GM23248 (cell line): ENCODE measurements at places on chromosomes 4 and X.

DNA sequence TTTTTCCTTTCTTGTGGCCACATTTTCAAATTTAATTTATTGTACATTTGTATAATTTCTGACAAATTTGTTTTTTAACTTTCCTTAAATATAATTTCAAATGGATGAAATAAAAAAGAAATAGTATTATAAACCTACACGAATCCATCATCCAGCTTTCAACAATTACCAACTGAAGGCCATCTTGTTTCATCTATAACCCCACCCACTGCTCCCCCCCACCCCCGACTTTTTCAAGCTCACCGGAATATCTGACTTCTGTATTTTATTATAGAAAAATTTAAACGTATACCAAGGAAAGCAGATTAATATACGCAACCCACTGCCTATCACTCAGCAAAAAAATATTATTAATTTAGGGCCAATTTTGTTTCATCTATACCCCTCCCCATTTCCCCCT, 1.1 kb downstream of the MORF4L2 start:
- DNase-seq = peak; percentile 56

GRCh38 chr4:176340871-176341685, 21.3 kb downstream of the SPCS3 start:
- DNase-seq = peak; percentile 72

- DNase-seq = no peak
Measured at GRCh38 chrX:1493877-1494510, 41.3 kb upstream of the ASMTL start.

DNA sequence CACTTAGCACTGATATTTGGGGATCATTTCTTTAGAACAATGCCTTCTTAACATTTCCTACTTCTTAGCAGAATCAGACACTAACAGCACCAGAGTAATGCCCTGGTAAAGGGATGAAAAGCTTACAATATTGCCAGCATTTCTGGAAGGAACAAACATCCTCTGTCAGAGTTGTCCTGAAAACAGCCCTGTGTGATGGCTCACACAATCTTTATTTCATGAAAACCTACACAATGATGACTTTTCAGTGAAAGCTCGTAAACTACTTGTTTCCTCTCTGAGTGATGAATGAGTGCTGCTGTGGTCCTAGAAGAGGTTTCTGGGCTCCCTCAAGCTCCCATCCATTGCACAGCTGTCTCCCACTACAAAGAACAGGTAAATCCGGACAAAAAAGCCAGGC, 52.8 kb downstream of the GPC4 start:
- DNase-seq = no peak

DNA sequence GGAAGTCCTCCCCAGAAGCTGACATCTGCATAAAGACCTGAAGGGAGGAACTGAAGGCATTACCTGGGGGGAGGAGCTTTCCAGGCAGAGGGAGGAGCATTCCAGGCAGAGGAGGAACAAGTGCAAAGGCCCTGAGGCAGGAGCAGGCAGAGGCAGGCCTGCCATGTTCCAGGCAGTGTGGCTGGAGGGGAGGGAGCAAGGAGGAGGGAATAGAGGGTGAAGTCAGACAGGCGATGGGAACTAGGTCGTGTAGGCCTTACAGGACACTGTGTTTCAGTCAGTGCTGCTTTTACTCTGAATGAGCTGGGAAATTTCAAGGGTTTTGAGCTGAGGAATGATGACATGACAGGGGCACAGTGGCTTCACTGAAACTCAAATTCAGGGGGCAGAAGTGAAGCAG, 292.7 kb downstream of the BCOR start:
- no peak for DNase-seq

- no peak for DNase-seq
Measured at GRCh38 chr4:144574000-144574399, 72.0 kb upstream of the HHIP start.

DNA sequence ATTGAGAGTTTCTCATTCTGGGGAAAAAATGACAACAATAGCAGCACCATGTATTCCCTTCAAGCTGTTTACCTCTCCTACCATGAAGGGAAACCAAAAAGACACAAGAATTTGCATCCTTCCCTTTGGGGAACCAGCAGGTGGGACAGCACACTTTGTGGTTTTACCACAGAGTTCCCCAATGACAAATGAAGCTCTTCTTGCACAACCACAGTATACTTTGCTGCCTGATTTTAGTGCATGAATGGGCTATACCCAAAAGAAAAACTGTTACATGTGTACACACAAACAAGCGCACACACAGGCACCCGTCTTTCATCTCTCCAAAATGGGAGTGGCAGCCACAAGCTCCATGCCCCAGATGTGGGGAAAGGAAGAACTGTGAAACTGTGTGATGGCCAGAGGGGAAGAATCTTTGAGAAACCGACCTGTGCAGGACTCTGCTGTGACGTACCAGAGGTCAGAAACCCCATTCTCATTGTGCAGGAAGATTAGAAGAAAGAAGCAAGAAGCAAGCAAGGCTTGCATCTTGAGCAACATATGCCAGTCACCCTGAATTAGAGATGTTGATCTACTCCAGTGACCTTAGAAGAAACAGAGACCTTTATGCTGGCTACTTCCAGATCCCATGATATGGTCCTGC, 2.7 kb upstream of the MAML3 start:
- no peak for DNase-seq

GRCh38 chr4:2141762-2142451, 82.8 kb downstream of the NAT8L start:
- DNase-seq = no peak

DNA sequence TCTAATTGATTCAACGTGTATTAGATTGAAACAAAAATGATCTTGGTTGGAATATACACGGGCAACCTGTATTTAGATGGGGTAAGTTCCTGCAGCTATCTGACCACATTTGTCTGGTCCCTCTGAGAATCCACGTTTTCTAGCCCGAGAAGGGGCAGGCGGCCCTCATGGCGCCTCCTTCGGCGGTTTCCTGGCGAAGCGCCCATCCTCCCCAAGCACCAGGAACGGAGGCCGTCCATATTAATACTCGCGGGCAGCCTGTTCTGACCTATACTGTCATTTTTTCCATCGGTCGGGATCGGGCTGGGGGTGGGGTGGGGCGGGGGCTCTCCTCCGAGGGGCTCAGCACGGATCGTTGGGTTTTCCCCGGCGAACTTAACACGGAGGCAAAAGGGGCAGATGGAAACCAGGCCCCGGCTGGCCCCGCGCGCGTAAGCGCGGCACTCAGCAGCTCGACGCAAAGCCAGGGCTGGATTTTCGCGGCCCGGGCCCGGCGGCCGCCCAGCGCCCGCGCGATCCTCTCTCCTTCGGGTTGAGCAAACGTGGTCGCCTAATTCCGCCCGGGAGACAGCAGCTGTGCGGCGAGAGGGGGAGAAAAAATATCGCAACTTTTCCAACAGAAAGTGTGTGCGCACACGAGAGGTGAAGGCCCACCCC, 77.2 kb upstream of the BCOR start:
- DNase-seq = peak; percentile 72

- peak; percentile 28 for DNase-seq
Measured at GRCh38 chrX:24392709-24393108, 32.3 kb downstream of the SUPT20HL1 start.

DNA sequence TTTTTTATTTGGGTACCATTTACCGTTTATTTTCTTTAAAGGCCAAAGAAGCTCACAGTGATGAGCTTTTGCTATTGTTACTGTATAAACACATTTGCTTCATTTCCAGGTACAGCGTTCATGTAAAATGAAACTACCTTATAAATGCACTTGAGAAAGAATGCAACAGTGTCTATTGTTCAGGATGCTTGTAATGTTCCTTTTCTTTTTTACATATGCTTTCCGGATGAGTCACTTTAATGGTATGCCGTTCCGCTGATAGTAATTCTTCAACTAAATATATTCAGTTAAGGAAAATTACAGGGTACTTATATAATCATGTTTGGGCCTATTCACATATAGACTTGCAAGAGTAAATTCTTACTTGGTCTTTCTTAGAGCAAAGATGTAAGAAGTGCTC, 354.9 kb downstream of the RPA4 start:
- no peak for DNase-seq

DNA sequence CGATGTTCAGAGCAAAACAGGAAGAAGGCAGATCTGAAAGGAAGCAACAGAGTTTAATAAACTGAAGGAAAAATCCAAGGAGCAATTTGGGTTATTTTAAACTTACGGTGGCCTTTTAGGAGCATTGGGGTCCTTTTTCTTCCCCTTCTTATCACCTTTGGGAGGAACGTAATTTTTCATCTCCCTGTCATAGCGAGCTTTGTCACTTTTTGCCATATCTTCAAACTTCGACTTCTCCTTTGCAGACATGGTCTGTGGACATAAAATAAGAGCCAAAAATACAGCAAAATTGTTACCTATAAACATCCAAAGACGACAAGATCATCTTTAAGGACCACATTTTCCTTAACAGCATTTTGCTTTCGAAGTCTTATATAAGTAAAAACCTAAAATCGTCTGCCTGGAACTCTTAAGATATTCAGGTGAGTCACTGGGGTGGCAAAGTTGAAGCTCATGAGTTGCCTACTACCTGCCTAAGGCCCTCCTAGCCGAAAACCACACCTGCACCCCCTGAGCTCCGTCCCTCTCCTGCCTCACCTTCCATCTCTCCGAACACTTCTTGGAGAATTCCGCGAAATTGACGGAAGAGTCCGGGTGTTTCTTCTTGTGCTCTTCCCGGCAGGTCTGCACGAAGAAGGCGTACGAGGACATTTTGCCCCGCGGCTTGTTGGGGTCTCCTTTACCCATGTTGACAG, 1.0 kb downstream of the HMGB2 start:
- peak; percentile 50 for DNase-seq

DNA sequence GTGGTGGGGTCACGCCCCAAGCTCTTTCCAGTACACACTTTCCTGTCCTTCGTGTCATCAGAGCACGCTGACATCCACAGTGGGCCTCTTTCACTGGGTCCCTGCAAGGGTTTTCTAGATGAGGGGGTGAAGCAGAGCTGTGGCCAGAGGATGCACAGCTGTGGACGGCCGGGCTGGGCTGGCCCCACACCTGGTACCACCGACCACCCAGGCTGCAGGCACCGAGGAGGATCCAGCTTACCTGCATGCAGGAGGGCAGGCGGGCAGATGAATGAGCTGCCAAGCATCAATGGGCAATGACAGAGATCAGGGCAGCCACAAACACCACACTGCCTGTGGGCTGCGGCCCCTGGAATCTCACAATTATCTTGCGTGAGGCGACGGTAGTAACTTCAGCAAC, 9.5 kb upstream of the GRPEL1 start:
- DNase-seq = no peak

GRCh38 chr4:20185103-20185502, 66.6 kb upstream of the SLIT2 start:
- DNase-seq = no peak

DNA sequence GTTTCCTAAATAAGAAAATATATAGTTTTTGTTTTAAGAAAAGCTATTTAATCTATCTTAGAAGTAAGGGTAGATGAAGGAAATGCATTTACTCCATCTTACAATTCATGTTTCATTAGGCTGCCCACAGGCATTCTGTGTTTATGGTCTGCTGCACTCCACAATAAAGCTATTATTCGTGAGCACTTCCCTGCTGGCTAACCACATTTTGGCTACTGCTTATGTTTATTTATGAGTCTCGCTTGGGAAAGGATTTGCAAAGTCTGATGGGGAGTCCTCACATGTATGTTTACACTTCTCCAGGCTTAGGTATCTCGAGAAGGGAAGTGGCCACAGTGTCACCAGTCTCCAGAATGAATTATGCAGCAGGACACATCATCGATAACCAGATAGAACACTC, 260.8 kb upstream of the VCX start:
- no peak for DNase-seq

DNA sequence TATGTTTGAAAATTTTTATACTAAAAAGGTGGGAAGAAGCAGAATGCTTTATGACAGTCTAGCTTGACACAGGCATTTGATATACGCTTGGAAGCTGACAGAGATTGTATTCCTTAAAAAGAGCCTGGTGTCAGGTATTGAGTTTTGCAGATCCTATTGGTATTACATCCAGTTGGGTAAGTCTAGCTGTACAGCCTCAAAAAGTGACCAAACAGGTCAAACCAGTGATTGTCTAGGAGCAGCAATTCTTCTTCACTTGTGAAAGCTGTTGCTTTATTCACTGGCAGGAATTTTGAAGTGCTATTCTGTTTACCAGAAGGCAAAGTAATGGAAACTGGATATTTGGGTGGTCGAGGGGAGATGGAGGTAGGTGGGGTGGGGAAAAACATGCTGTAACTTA, 77.5 kb downstream of the UCHL1 start:
- no peak for DNase-seq

GRCh38 chr4:8914461-8915171, 43.0 kb upstream of the HMX1 start:
- no peak for DNase-seq

- no peak for DNase-seq
Measured at GRCh38 chrX:74160358-74160757, 143.6 kb upstream of the ZCCHC13 start.

GRCh38 chr4:1685235-1686150, 1.4 kb upstream of the FAM53A start:
- DNase-seq = no peak

GRCh38 chrX:68146054-68146453, 287.2 kb downstream of the OPHN1 start:
- peak; percentile 61 for DNase-seq

- DNase-seq = no peak
Measured at GRCh38 chr4:154642373-154643009, 30.0 kb upstream of the FGG start.

- DNase-seq = no peak
Measured at GRCh38 chrX:74451450-74452198, 30.3 kb downstream of the SLC16A2 start.

- peak; percentile 45 for DNase-seq
Measured at GRCh38 chrX:118495958-118496762, 545 bp downstream of the DOCK11 start.

DNA sequence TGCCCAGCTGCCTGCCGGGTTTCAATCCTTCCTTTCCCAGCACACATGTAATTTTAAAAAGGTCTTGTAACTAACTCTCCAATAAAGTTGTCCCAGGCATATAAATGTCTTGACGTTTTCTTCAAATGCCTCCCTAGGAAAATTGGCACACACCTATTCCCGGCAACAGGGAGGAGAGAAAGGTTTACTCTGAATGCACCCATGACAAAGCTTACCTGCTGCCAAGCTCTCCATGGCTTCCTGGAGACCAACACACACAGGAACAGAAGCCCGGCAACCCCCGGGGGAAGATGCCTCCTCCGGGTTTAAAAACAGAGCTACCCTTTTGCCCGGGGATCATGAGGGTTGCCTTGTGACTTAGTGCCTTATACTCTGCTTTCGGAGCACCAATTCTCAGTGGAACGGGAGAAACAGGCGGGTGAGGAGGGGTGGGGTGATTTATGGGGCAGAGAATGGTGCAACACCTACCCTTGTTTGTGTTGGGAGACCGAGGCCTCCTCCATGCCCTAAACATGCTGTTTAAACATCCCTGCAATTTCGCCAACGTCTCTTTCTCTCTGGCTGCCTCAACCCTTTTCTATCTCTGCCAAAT, 4.8 kb upstream of the GYG2 start:
- no peak for DNase-seq

GRCh38 chrX:129823522-129823921, 20.2 kb downstream of the ZDHHC9 start:
- no peak for DNase-seq
